Uterus (tissue), 4 donors: ENCODE measurements at places on chromosomes 11 and 22. TPM values are rescaled to one million over a fixed set of nuclear protein-coding genes. Genes with fewer than 3 reads are reported as not detected.
A peak's percentile ranks its signal among the peaks of the same experiment; 100 is the strongest.

- H3K27me3 ChIP-seq: no peaks in the 10 kb centered on the region
- H3K4me3 ChIP-seq: peak overlapping the region; percentile 85
- peak overlapping the region; percentile 97 for H3K27ac ChIP-seq
- peak; percentile 21 for DNase-seq
- no peaks in the 10 kb centered on the region for H3K4me1 ChIP-seq
Measured at GRCh38 chr11:65502555-65503367, 3.9 kb downstream of the MALAT1 start.

DNA sequence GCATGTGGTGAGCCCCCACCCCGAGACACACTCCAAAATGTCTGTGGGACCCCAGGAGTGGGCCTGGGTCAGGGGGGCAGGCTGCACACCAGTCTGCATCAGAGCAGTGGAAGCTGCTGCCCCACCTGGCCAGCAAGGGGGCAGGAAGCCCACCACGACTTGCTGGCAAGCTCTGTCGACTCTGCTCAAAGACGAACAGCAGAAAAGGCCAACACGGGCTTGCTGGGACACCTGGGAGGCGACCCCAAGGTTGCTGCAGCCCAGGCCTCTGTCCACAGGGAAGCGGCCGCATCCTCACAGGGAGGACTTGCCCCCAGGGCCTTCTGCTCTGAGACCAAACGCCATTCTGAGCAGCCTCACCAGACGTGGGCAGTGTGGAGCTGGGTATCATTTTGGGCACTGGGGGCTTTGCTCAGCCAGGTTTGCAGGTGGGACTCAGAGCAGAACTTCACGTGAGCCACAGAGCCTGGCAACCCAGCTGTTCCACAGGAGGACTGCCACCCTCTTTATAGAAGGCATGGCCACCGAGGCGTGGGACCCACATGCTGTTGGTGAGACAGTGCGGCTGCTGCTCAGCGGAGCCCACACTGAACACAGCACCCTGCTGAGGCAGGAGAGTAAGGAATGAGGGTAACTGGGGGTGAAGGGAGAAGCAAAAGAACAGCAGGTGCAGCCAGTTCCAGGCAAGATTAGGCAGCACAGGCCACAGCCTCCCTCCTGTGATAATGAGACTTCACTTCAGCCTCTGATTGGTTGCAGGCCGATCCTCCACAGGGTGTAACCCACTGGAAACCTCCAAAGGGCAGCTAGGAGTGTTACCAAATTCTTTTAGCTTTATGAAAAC is 11.0 kb downstream of the IL17REL start:
- H3K27ac ChIP-seq: no peak overlapping the region
- DNase-seq: no peak
- H3K36me3 ChIP-seq: no peaks in the 10 kb centered on the region
- peaks cover 6% of the 10 kb centered on the region for H3K27me3 ChIP-seq
- H3K4me1 ChIP-seq: no peaks in the 10 kb centered on the region
- no peak overlapping the region for H3K4me3 ChIP-seq

Gene KIF18A
- 13.1 TPM for total RNA-seq

DNA sequence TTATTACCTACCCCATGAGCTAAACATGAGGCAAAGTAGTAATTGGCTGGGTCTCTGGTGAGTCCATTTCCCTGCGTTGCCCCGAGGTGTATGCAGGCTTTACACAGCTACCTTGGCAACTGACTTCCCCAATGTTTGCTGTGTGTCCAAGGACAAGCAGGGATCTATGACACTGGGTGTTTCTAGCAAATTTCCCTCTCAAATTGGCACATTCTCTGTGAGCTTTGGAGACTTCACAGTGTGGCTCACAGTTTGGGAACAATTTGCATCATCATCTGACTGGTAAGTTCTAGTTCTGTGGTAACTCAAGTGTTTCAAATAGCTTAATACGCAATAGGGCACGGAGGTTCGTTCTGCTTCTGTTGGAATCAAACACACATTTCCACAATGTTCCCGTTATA is 12.5 kb downstream of the NNMT start:
- no peaks in the 10 kb centered on the region for H3K36me3 ChIP-seq
- H3K27ac ChIP-seq: peak overlapping the region; percentile 14
- H3K27me3 ChIP-seq: no peaks in the 10 kb centered on the region
- peak; percentile 27 for DNase-seq
- H3K4me1 ChIP-seq: no peaks in the 10 kb centered on the region

DNA sequence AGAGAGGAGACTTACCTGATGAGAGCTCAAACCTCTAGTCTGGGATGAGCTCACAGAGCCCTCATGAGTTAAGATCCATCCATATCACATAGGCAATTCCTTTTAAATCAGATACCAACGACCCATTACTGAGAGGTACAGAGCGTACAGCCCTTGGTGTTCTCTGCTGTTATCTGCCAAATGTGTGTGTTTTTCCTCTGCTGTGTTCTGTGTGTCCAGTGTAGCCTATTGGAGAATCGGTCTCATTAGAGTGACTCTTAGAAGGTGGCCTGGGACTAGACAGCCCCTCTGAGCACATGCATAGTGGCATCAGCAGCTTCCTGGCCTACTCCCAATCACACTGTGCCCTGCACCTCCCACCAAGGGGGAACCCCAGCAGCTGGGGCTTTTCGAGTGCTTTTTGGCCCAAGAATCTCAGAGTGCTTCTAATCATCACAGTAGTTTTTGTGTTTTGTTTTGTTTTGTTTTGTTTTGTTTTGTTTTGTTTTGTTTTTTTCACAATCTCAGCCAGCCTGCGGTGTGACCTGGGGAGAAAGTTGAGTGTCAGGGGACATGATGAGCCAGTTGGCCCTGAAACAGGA is 25.4 kb downstream of the TP53AIP1 start:
- H3K27me3 ChIP-seq: no peaks in the 10 kb centered on the region
- H3K4me1 ChIP-seq: no peaks in the 10 kb centered on the region
- H3K36me3 ChIP-seq: no peaks in the 10 kb centered on the region
- H3K27ac ChIP-seq: no peak overlapping the region
- no peak for DNase-seq

Gene RASSF10
- not detected for total RNA-seq

Gene SPON1
- total RNA-seq: 22.5 TPM

- DNase-seq: no peak
- H3K27ac ChIP-seq: no peak overlapping the region
- H3K27me3 ChIP-seq: no peaks in the 10 kb centered on the region
- H3K4me1 ChIP-seq: no peaks in the 10 kb centered on the region
Measured at GRCh38 chr11:77510095-77510494, 36.2 kb upstream of the PAK1 start.

GRCh38 chr11:10494636-10495463 is 39.8 kb downstream of the AMPD3 start:
- H3K4me1 ChIP-seq: peaks cover 5% of the 10 kb centered on the region
- DNase-seq: no peak
- H3K27ac ChIP-seq: no peak overlapping the region
- H3K27me3 ChIP-seq: no peaks in the 10 kb centered on the region
- no peak overlapping the region for H3K4me3 ChIP-seq

Gene SMIM35
- not detected for total RNA-seq

DNA sequence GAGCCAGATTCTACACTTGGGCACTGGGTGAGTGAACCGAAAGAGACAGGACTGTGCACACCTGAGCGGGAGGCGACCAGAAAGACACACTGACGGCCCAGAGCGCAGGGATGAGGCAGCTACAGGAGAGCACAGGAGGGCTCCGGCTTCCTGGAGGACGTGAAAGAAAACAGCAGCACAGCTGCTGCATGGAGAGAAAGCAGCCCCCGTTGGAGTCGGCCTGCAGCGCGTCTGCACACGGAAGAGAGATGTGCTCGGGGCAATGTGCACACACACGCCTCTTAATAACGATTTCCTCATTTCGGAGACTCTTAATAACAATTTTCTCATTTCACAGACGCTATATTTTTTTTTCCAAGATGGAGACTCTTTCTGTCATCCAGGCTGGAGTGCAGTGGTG is 160.4 kb downstream of the CTTN start:
- H3K4me3 ChIP-seq: no peak overlapping the region
- H3K36me3 ChIP-seq: no peaks in the 10 kb centered on the region
- H3K4me1 ChIP-seq: no peaks in the 10 kb centered on the region
- no peak overlapping the region for H3K27ac ChIP-seq
- no peaks in the 10 kb centered on the region for H3K27me3 ChIP-seq

- no peak for DNase-seq
- peaks cover 14% of the 10 kb centered on the region for H3K4me1 ChIP-seq
- H3K27ac ChIP-seq: no peak overlapping the region
- no peaks in the 10 kb centered on the region for H3K27me3 ChIP-seq
Measured at GRCh38 chr22:28108851-28109250, 189.8 kb upstream of the PITPNB start.

DNA sequence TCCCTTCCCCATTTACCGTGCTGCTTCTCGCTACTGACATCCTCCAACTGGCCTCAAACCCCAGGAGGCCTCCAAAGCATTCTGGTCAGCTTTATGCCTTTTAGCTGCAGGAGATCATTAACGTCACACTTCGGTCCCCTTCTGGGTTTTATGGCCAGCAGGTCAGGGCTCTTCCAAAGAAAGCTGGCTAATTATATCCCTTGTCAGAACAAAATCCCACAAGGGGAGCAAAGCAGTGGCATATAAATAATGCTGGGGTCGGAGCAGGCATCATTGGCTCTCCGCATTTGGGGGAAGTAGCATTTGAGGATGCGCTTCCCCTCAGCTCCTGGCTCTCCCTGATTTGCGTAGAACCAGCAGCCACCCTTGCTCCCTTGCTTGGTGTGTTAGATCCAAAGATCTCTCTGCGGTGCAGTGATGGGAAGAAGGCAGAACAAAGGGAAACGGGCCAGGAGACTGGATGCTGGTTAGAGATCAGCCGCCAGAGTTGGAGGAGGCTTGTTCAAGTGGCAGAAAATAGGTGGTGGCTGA is 117.4 kb downstream of the DBX1 start:
- no peak overlapping the region for H3K4me3 ChIP-seq
- no peaks in the 10 kb centered on the region for H3K27me3 ChIP-seq
- H3K27ac ChIP-seq: peak overlapping the region; percentile 22
- H3K36me3 ChIP-seq: no peaks in the 10 kb centered on the region
- no peak for DNase-seq

DNA sequence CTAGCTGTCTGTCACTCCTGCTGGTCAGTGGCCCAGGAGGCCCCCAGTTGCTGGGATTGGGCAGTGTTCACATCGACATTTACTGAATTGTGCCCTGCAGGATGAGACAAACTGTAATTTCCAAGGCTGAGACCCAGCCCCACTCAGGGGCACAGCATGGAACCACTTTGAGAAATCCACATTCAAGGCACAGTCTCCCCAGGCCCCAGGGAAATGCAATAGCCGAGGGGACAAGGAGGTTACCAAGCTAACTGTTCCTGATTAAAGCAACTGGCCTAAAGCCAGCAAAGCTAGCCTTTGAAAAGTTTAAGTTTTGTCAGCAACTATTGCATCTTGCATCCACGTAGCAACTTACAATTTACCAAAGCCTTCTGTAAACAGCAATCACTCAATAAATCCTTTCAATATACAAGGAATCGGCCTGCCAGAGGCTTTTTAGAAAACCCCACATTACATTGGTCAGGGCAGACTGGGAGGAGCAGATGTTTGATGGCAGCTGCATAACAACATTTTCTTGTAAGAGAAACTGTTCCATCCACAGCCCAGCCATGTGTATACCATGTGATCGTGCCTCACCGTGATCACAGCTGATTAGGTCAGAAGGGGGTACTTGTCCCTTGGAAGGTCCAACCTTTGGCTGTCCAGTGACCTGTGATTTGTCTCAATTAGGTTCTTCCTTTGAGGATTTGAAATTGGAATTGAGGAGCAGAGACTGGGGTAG is 103.9 kb downstream of the TENM4 start:
- H3K4me1 ChIP-seq: no peaks in the 10 kb centered on the region
- H3K4me3 ChIP-seq: no peak overlapping the region
- H3K27ac ChIP-seq: no peak overlapping the region
- no peaks in the 10 kb centered on the region for H3K27me3 ChIP-seq
- no peaks in the 10 kb centered on the region for H3K36me3 ChIP-seq
